ENCODE measurements at places on chromosomes 7 and 10. TPM values are rescaled to one million over a fixed set of nuclear protein-coding genes. Genes with fewer than 3 reads are reported as not detected.

TAS2R5 gene
- total RNA-seq, result 1.7 TPM

CACNB2 gene
- total RNA-seq, result not detected

TMEM270 gene
- not detected for total RNA-seq

CHAT gene
- total RNA-seq, result not detected

CAMK1D gene
- 1.5 TPM for total RNA-seq

HTR5A gene
- not detected for total RNA-seq

SUN3 gene
- not detected for total RNA-seq

SLC26A3 gene
- total RNA-seq, result not detected

OPALIN gene
- total RNA-seq, result not detected

TMEM229A gene
- not detected for total RNA-seq

PKD2L1 gene
- total RNA-seq, result not detected

FASTK gene
- 50.1 TPM for total RNA-seq

FAM13C gene
- total RNA-seq, result 0.93 TPM

DGKI gene
- total RNA-seq, result 0.53 TPM

Data from thoracic aorta endothelial cell (primary cell).